Nephron progenitor cell (in vitro differentiated cells): ENCODE measurements at places on chromosomes 11 and 22.

- no peak for DNase-seq
These were observed 20.2 kb downstream of the RELT start for GRCh38 chr11:73396251-73396930.

DNA sequence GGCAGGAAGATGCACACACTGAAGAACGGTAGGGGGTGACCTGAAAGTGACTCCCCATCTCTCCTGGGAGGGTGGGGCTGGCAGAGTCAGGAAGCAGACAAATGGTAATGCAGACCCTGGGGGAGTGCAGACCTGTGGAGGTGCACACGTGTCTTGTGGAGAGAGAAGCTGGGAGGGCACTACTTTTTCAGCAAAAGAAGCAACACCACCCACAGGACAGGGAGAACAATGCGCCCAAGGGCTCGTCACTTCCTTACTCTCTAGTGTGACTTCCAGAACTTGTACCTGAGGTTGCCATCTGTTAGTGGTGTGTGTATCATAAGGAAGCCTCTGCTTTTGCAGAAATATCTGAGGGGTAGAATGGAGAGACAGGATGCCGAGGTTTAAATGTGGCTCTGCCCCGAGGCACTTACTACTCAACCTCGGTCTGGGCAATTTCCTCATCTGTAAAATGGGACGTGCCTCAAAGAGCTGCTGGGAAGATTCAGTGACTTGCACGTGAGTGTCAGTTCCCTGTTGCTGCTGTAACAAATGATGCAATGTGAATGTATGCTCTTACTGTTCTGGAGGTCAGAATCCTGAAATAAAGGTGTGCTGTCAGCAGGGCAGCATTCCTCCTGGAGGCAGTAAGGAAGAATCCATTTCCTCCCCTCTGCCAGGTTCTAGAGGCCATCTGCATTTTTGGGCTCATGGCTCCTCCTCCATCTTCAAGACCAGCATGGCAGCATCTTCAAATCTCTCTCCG is 323.4 kb downstream of the SHANK2 start:
- DNase-seq = no peak

- DNase-seq = no peak
These were observed 874 bp downstream of the APOL1 start for GRCh38 chr22:36253523-36254490.

DNA sequence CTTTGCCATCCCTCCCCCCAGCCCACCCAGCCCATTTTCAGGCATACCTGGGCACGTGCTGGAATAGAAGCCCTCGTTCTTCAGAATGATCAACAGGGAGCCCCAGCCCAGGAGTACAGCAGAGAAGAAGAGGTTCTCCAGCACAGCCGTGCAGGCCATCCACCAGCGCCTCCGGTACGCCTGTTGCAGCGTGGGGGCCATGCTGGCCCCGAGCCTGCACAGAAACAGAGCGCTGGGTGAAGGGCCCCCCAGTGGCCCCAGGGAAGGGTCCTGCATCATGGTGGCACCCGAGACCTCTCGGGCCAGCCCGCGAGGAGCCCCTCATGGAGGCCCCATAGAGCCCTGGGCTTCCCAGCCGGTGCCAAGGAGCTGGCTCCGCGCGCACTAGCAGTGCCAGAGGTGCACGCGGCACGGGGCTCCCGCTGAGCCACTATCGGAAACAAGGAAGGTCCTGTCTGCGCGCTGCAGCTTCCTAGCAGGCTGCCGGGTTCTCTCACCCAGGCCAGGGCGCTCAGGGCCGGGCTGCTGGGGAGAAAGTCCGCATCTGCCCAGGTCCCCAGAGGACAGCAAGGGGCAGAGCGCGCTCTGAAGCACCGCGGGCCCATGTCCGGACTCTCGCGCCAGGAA is 1.5 kb downstream of the SLC43A1 start:
- peak; percentile 53 for DNase-seq

- DNase-seq = no peak
These were observed 10.4 kb upstream of the GRK2 start for GRCh38 chr11:67255864-67256263.

GRCh38 chr11:70322666-70323065 is 52.2 kb downstream of the PPFIA1 start:
- peak; percentile 38 for DNase-seq

- DNase-seq = no peak
These were observed 964 bp upstream of the REXO2 start for GRCh38 chr11:114438303-114438702.

DNA sequence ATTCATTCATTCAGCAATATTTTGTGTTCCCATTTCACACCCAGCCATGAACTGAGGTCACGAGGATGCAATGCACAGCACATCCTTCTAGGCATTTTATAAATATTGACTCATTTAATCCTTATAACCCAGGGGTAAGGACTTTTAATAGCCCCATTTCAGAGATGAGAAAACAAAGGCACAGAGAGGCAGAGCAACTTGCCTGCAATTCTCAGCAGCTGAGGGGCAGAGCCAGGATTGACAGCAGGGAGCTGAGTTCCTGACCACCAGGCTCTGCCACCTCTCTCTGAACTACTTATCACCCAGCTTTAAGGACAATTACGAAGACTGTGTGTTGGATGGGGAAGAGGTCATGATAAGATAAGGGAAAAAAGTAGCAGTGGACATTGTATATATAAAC is 12.8 kb upstream of the FGF3 start:
- DNase-seq = no peak

GRCh38 chr11:42524534-42525227 is 787.1 kb upstream of the API5 start:
- peak; percentile 73 for DNase-seq

DNA sequence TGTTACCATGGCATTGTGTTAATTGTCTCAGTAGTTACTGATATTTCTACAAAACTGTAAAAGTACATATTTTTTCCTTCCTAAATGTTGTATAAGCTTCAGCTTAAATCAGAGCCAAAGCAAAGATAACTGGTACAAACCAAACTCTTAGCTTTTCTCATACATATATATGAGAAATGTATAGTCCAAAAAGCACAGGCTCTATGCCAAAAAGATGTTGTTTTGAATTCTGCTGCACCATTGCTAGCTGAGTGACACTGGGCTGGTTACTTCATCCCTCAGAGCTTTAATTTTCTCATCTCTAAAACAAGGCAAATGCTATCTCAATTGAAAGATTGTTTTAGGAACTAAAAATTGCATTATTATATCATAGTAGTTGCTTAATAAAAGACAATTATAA is 6.7 kb upstream of the GRIA4 start:
- no peak for DNase-seq
